ENCODE measurements at places on chromosomes 5 and 9. TPM values are rescaled to one million over a fixed set of nuclear protein-coding genes. Genes with fewer than 3 reads are reported as not detected.

- peak; percentile 44 for DNase-seq
Measured at GRCh38 chr9:127505396-127506116, 54.2 kb downstream of the LRSAM1 start.

GRCh38 chr9:83219154-83219923, 156.4 kb upstream of the RASEF start:
- peak; percentile 32 for DNase-seq

DNA sequence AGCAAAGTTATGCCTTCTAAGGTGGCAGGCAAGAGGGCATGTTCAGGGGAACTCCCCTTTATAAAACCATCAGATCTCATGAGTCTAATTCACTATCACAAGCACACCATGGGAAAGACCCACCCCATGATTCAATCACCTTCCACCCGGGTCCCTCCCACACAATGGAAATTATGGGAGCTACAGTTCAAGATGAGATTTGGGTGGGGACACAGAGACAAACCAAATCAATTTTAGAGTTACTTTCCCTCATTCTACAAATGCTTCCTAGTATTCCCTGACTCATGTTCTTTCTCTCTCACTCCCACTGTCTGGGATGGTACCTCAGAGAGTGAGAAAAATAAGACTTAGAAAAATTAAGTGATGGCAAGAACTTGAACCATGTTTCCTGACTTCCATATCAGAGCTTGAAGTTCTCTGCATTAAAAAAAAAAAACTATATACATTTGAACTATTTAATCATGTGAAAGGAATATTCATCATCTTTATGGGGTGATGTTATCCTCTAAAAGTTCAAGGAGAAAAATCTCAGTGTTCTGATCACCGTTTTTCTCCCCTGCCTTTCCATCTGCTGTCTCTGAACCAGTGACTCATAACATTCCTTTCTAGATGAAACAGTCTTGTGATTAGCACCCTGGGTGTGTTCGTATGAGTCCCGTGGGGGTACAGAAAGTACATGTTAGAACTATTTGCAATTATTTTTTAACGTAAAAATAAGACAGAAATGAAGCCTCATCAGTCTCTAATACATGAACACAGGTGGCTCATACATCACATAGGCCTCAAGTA, 282.9 kb downstream of the SLF1 start:
- DNase-seq, result no peak

IL17B gene
- total RNA-seq, result not detected

- no peak for DNase-seq
Measured at GRCh38 chr5:109062664-109063063, 315.0 kb downstream of the FER start.

DNA sequence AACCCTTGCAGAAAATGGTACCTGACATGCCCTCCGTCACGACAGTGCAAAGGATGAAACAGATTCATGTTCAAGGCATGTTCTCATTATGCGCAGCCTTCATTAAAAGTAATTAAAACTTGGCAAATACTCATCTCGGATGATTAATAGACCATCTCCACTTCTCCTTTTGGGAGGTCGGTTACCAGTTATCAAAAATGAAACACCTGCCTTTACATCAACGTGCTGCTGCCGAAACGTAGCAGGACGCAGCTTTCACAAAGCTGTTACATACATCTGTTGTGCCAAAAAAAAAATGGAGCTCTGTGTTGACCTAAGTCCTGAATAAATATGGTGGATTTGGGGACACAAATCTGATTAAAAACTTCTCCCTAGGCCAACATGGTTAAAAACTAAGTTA, 75.7 kb downstream of the PTCH1 start:
- no peak for DNase-seq

Data from activated naive CD8-positive, alpha-beta T cell treated with anti-CD3 and anti-CD28 coated beads for 36 hours (primary cell).